A549 treated with Mapracorat at 1 μM for 4 hours (cell line): ENCODE measurements at places on chromosomes 13 and 19. TPM values are rescaled to one million over a fixed set of nuclear protein-coding genes. Genes with fewer than 3 reads are reported as not detected.

The STXBP2 gene
- total RNA-seq, result 31.0 to 45.2 TPM (median 40.0 TPM) in 5 replicates

The KLK11 gene
- not detected in 5 replicates for total RNA-seq

The ZNF606 gene
- total RNA-seq, result 1.5 to 3.0 TPM (median 2.2 TPM) in 5 replicates

The ZNF667 gene
- total RNA-seq, result not detected in 5 replicates

The PSG6 gene
- not detected in 5 replicates for total RNA-seq

The ZNF154 gene
- not detected in 5 replicates for total RNA-seq

The CYP4F2 gene
- 0.07 to 0.19 TPM (median 0.15 TPM) in 3 of 5 replicates, not detected in the others for total RNA-seq
